Thyroid gland (tissue), 4 donors: ENCODE measurements at places on chromosomes 16 and 17. TPM values are rescaled to one million over a fixed set of nuclear protein-coding genes. Genes with fewer than 3 reads are reported as not detected.

DNA sequence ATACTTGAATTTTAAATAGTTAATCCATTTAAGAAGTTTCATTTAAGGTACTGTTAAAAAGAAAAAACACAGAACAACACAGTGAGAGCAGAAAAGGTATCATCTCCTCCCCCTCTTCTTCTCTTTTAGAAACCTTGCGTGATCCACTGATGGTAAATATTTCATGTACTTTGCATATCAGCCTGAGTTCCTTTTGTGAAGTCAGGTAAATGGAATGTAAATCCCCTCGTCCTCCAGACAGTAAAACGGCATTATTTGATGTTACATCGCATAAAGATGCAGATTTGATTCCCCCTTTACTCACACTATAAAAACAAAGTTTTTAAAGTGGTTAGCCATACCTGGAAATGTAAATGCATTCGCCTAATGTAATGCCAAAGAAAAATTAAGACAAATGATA lies 234.4 kb downstream of the WWOX start:
- no peak overlapping the region for H3K4me3 ChIP-seq
- H3K27ac ChIP-seq = no peak overlapping the region
- no peaks in the 10 kb centered on the region for H3K36me3 ChIP-seq
- no peak for DNase-seq
- H3K27me3 ChIP-seq = no peaks in the 10 kb centered on the region
- H3K4me1 ChIP-seq = no peaks in the 10 kb centered on the region

The PRDM7 gene
- total RNA-seq = not detected

The KRT14 gene
- not detected for total RNA-seq

The RASL10B gene
- 0.94 TPM for total RNA-seq

The WNT3 gene
- total RNA-seq = 2.4 TPM

GRCh38 chr17:50559674-50560184 lies 786 bp upstream of the CACNA1G start:
- H3K4me1 ChIP-seq = peaks cover 58% of the 10 kb centered on the region
- no peak overlapping the region for H3K27ac ChIP-seq
- H3K27me3 ChIP-seq = peaks cover 10% of the 10 kb centered on the region
- peak overlapping the region; percentile 29 for H3K4me3 ChIP-seq

GRCh38 chr17:42059815-42060214 lies 9.4 kb upstream of the C17orf113 start:
- no peak overlapping the region for H3K27ac ChIP-seq
- no peak for DNase-seq
- H3K36me3 ChIP-seq = no peaks in the 10 kb centered on the region
- no peaks in the 10 kb centered on the region for H3K27me3 ChIP-seq
- no peak overlapping the region for H3K4me3 ChIP-seq

The TNS4 gene
- total RNA-seq = 24.7 TPM

- H3K36me3 ChIP-seq = no peaks in the 10 kb centered on the region
- no peaks in the 10 kb centered on the region for H3K27me3 ChIP-seq
- H3K4me3 ChIP-seq = no peak overlapping the region
Measured at GRCh38 chr16:28499854-28500253, 5.4 kb downstream of the APOBR start.

DNA sequence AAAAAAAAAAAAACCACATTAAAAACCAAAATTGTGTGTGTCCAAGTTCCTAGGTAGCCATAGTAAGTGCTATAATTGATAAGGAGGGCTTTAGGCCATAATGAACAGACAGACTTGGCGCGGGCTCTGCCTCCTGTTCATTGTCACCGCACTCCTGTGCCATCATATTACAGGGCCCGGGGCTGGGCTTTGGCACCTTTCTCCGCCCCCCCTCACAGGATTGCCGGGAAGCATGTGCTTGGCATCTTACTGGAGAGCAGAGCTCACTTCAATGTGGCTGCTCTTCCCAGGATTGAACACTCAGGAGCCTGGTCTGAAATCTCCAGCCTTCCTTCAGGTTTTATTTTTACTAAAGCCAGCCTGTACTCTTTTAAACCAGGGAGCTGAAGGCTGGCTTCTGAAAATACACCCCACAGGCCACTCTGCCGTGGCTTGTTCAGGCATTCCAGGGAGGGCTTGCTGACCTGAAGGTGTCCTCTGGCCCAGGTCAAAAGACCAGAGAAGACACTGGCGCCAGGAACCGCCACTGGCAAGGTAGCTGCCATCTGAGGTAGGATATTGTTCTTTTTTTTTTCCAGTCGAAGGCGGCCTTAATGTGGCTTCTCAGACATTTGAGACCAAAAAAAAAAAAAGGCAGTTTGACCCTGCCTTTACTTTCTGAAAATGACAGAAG lies 39.3 kb downstream of the DHRS7B start:
- no peak for DNase-seq
- peaks cover 13% of the 10 kb centered on the region for H3K4me1 ChIP-seq
- H3K27ac ChIP-seq = no peak overlapping the region
- H3K27me3 ChIP-seq = no peaks in the 10 kb centered on the region

The CHST4 gene
- not detected for total RNA-seq

DNA sequence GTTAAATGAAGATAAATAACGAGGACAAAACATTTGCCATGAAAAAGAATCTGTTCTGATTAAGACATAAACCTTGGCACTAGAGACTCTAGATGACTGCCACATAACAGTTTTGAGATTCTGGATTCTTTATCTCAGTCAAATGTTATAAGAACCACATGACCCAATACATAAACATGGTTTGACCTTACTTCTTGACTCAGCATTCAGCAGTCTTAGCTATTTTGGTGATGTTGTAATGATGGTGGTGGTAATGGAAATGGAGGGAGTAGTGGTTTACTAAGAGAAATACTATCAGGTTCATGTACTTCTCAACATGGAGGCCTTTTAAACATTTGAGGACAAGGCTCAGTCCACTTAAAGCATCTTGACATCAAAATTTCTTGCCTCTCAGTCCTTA lies 925.4 kb downstream of the CDH11 start:
- H3K27me3 ChIP-seq = no peaks in the 10 kb centered on the region
- H3K27ac ChIP-seq = no peak overlapping the region
- H3K36me3 ChIP-seq = no peaks in the 10 kb centered on the region
- DNase-seq = no peak
- no peaks in the 10 kb centered on the region for H3K4me1 ChIP-seq
- H3K4me3 ChIP-seq = no peak overlapping the region

GRCh38 chr17:55794725-55795482 lies 44.1 kb downstream of the PCTP start:
- H3K4me1 ChIP-seq = no peaks in the 10 kb centered on the region
- H3K4me3 ChIP-seq = no peak overlapping the region
- no peak overlapping the region for H3K27ac ChIP-seq
- H3K36me3 ChIP-seq = no peaks in the 10 kb centered on the region

The TP53TG3B gene
- not detected for total RNA-seq

GRCh38 chr16:15517743-15518377 lies 83.5 kb downstream of the BMERB1 start:
- peaks cover 31% of the 10 kb centered on the region for H3K4me1 ChIP-seq
- H3K27me3 ChIP-seq = no peaks in the 10 kb centered on the region
- H3K36me3 ChIP-seq = no peaks in the 10 kb centered on the region
- DNase-seq = no peak

The CIAO2B gene
- total RNA-seq = 29.4 TPM

GRCh38 chr17:60905709-60906108 lies 228.1 kb downstream of the BCAS3 start:
- no peaks in the 10 kb centered on the region for H3K4me1 ChIP-seq
- no peak overlapping the region for H3K4me3 ChIP-seq
- no peak for DNase-seq
- H3K27ac ChIP-seq = no peak overlapping the region
- H3K27me3 ChIP-seq = no peaks in the 10 kb centered on the region
- H3K36me3 ChIP-seq = no peaks in the 10 kb centered on the region

The TBC1D26 gene
- not detected for total RNA-seq
